SJCRH30 (cell line): ENCODE measurements at places on chromosomes 7 and 10. TPM values are rescaled to one million over a fixed set of nuclear protein-coding genes. Genes with fewer than 3 reads are reported as not detected.

The CPN1 gene
- not detected in 2 replicates for total RNA-seq

The WDFY4 gene
- total RNA-seq, result not detected in 2 replicates

The AKR1B1 gene
- total RNA-seq, result 141 and 145 TPM in 2 replicates

The TLX1 gene
- total RNA-seq, result not detected in 2 replicates

The DYDC2 gene
- total RNA-seq, result 0.13 TPM in 1 of 2 replicates, not detected in the other

The HOXA7 gene
- 38.6 and 40.4 TPM in 2 replicates for total RNA-seq

The VAX1 gene
- total RNA-seq, result not detected in 2 replicates
